T-helper 1 cell (primary cell): ENCODE measurements at places on chromosomes 7 and 10.

DNA sequence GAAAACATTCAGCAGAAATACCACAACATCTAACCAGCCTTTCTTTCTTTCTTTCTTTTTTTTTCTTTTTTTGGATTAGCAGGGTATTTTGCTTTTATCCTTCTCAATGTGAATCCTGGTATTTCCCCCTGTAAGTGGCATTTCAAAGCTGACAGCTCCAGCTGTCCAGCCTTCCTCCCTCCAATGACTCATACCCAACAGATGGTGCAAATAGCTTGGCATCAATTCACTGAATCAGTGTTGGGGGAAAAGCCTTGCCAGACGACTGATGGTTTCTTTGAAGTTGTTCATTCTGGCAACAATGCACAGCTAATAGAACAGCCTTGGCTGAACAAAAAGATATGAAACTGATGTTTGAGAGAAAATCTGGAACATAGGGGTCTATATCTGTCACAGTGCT lies 316.8 kb upstream of the STEAP1 start:
- DNase-seq: no peak

DNA sequence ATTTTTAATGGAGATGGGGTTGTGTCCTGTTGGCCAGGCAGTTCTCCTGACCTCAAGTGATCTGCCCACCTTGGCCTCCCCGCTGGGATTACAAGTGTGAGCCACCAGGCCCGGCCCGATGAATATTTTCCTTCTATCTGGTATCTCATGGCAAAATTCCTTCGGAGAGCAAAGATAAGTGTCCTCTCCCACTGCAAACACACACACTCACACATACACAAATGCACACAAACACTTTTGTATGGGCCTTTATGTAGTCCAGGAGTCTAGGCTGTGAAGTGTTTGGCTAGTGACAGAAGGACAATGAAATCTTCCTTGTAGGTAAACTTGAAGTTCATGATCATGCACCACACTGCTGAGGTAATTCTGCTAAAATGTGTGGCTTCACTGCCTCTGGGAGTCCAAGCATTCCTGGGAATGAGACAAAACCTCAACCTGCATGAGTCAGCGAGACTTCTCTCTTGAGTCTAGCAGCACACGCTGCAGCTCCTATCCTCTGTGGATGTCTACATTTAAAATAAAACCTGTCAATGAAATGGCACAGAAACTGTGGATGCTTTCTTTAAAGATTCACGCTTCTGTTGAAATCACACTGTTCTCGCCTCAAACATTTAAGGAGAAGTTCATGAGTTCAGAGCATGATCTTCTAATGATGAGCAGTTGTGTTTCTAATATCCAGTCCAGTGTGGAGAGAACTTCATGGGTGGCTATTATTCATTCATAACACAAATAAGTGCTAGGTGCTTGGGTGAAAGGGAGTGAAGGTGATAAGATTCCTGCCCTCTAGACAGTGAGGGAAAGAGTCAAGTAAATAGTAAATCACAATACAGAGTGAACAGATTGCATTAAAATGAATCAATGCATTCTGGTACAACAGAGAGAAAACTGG lies 96.5 kb downstream of the NRP1 start:
- DNase-seq: no peak

DNA sequence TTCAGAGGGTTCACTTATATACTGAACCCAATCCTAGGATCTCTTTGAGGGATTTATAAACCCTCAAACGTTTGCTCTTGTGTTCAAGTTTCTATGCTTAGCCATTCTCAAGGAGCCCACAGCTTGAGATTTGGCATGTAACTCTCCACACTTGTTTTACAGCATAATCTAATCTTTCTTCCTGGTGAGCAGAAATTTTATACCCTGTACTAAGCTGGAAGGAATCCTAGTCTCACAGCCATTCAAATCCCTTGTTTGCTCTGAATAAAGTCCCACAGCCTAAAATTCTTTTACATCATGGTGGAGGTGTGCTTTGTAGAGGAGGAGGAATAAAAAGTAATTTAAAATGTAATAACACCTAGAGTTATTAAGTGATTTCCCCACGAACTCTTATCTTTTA lies 5.3 kb upstream of the AGR2 start:
- DNase-seq: no peak

GRCh38 chr7:3244241-3244814 lies 56.7 kb upstream of the SDK1 start:
- no peak for DNase-seq
